Breast epithelium (tissue), 4 donors: ENCODE measurements at places on chromosomes 4 and X.

GRCh38 chr4:176767183-176767582, 25.5 kb downstream of the VEGFC start:
- no peak for DNase-seq

- no peak for DNase-seq
Observed at GRCh38 chr4:40719008-40719623, 30.6 kb upstream of the NSUN7 start.

- no peak for DNase-seq
Observed at GRCh38 chrX:150477371-150477770, 91.0 kb upstream of the MTM1 start.

DNA sequence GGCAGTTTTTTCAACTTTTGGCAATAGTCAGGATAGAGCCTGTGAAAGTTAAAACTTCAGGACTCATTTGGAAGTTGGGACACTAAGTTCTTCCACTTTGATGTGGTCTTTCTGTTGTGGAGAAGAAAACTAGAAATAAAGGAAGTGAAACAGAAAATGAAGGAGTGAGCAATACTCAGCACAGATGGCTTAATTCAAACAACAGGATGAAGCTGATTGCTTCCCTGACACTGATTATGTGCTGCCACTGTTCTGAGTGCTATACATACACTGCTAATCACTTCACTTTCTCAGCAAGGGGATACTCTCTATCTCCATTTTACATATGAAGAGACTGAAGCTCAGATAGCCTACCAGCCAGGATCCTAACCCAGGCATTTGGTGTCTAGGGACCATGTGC, 235.1 kb upstream of the CPEB2 start:
- DNase-seq: no peak

DNA sequence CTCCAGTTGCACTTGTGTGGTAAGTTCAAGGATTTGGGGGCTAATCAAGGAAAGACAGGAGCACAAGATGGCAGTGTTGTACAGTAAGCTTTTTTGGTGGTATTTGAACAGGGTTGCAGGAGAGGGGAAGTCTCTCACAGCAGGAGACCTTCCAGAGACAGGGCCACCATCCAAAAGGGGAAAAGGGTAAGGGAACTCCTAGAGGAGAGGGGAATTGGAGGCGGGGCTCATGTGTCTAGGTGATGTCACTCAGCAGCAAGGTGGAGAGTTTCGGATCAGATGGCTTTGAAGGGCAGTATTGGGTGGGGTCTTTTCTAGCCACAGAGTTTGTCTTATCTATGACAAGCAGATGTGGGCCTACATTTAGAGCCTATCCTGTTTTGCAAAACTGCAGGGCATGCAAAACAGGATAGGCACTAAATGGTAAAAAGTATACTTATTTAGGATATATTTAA, 13.4 kb upstream of the RNF175 start:
- no peak for DNase-seq

DNA sequence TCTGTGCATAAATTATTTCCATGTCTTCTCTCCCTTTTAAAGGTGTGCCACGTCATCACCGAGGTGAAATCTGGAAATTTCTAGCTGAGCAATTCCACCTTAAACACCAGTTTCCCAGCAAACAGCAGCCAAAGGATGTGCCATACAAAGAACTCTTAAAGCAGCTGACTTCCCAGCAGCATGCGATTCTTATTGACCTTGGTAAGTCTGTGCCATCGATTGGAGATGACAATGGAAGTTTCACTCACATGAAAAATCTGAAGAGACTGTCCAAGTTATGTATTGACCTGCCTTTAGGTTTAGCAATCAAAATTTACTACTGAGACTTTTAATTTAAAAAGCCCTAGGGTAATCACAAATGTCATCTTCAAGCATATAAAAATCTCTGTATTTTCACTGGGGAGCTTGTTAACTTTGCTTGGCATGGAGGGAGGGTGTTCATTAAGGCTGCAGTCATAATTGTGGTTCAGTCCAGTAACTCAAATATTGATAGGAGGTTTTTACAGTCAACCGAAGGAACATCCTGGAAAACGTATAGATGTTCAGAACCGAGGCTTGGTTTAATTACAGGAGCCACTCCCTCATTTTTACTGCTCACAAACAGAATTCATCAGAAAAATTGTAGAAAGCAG, 142.9 kb downstream of the PTTG2 start:
- no peak for DNase-seq

- DNase-seq: no peak
Observed at GRCh38 chrX:110346681-110347080, 12.0 kb upstream of the RTL9 start.

DNA sequence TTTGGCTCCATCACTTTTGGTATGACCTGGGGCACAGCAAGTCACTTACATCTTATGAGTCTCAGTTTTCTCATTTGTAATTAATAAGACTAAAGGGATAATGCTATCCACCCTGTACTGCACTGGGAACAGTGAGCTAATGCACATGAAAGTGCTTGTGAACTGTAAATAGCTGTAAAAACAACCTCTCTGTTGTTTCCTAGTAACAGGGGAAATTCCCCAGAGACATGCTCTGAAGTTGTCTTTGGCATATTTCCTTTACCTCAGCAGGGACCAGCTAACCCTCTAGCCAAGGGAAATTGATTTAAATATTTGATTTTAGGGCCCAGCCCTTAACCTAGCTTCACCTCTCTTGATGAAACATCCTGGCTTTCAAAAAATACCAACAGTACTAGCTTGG, 6.1 kb upstream of the CYSLTR1 start:
- DNase-seq: no peak

GRCh38 chrX:32483534-32484136, 727.7 kb downstream of the DMD start:
- DNase-seq: no peak
